ENCODE measurements at places on chromosomes 6 and 20.
A peak's percentile ranks its signal among the peaks of the same experiment; 100 is the strongest.

DNA sequence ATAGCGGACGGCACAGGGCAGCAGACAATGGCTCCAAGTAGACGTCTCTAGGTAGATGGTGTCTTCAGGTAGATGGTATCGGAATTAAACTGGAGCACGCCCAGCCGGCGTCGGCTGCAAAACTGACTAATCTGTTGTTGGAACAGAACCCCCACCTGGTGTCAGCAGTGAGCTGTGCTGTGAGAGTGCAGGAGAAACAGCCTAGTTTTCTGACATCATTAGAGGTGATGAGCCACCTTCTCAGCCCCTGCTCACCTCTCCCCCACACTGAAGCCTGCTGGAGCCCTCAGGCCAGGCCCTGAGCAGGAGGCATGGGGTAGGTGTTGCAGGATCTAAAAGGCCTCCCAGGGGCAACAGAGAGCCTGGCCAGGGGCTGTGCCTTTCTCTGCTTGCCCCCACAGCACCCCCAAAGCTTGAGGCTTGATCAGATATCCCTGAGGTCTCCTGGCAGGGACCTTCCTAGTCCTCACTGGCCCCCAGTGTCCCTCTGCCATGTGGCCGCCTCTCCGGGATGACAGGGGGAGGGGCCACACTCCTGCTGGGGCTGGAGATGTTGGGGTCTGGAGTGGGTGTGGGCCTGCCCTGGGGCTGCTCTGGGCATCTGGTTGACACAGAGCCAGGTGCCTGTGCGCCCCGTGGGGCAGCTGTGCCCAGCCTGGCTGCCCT lies 6.9 kb upstream of the HELZ2 start:
- no peak for DNase-seq

GRCh38 chr6:91029211-91029610 lies 442.3 kb upstream of the MAP3K7 start:
- DNase-seq, result no peak

GRCh38 chr20:62413896-62414481 lies 6.9 kb upstream of the CABLES2 start:
- no peak for DNase-seq

DNA sequence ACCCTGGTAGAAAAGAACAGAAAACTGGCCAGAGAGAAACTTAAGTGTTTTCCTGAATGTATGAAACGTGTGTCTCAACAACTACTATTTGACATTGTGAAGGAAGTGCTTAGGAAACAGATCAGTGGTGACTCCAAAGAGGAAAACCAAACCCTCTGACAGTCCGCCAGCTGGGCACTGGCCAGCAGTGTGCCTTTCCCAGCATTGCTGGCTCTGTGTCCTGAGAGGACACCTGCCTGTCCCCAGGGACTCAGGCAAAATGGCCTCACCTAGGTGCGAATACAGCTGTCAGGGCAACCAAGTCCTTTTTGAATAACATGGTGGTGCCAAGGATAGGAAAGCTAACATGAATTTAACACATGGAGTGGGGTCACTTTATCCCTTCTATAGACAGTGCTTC lies 72.5 kb downstream of the NDUFAF5 start:
- DNase-seq, result no peak

DNA sequence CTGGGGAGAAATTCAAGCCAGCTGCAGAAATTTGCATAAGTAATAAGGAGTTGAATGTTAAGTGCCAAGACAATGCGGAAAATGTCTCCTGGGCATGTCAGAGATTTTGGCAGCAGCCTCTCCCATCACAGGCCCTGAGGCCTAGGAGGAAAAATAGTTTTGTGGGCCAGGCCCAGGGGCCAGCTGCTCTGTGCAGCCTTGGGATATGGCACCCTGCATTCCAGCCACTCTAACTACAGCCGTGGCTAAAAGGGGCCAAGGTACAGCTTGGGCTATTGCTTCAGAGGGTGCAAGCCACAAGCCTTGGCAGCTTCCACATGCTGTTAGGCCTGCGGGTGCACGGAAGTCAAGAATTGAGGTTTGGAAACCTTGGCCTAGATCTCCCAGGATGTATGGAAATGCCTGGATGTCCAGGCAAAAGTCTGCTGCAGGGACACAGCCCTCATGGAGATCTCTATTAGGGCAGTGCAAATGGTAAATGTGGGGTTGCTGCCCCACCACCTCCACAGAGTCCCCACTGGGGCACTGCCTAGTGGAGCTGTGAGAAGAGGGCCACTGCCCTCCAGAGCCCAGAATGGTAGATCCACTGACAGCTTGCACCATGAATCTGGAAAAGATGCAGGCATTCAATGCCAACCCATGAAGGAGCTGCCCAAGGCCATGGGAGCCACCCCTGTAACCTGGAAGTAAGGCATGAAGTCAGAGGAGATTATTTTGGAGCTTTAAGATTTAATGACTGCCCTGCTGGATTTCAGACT lies 126.5 kb downstream of the DTNBP1 start:
- no peak for DNase-seq

DNA sequence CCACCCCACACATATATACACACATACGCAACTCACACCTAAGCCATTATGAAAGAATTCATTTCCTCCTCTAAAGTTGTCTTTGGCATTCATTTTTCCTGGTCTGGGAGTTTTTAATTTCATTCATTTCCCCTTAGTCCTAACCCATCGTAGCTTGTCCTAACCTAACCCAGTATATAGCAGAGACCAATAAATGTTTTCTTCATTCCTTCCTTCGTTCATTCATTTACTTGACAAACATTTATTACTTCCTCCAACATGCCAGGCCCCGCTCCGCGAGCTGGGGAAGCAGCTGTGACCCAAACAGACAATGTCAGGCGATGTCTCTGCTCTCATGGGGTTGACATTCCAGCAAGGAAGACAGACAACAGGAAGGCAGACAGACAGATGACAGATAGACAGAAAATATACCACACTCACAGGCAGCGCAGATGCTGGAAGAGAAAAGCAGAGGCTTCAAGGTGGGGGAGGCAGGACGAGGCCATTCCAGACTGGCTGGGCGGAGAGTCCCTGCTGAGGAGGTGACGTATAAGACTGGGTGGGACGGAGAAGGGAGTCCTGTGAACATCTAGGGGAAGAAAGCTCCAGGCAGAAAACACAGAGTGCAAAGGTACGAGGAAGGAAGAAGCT lies 33.7 kb upstream of the SIRPA start:
- no peak for DNase-seq

- DNase-seq, result no peak
These were observed 41.0 kb upstream of the GCNT2 start for GRCh38 chr6:10479939-10480700.

GRCh38 chr20:10490706-10491105 lies 55.6 kb downstream of the SLX4IP start:
- DNase-seq, result no peak

DNA sequence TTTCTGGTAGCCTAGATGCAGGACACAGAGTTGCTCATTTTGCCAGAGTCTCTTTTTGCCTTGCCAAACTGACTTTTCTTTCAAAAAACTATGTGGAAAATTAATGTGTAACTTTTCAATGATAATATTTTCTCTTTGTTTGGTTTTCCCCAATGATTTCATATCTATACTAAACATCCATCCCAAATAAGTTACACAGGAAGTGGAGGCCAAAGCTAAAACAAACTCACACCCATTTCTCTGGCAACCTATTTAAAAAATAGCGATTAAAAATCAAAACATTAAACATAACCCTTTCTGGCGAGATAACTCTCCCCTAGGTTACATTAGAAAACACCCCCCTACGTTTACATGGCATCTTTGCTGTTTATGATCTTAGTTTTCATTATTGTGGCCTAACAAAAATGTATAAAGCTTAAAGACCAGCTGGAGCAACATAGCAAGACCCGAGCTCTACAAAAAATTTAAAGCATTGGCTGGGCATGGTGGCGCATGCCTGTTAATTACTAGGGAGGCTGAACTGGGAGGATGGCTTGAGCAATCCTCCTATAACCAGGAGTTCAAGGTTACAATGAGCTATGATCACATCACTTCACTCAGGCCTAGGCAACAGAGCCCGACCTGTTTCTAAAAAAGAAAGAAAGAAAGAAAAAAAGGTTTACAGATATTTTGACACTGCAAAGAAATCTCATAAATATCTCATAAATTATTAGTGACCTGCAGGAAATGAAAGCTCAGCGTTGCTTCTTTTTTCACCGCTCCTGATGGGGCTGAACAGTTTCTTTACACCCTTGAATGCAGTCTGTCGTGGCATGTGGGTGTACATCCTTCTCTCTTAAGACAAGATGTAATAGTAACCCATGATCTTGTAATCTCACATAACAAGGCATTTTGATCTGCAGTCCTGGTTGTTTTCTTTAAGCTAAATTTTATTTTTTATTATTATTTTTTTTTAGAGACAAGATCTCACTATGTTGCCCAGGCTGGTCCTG lies 32.8 kb upstream of the CEP85L start:
- no peak for DNase-seq

DNA sequence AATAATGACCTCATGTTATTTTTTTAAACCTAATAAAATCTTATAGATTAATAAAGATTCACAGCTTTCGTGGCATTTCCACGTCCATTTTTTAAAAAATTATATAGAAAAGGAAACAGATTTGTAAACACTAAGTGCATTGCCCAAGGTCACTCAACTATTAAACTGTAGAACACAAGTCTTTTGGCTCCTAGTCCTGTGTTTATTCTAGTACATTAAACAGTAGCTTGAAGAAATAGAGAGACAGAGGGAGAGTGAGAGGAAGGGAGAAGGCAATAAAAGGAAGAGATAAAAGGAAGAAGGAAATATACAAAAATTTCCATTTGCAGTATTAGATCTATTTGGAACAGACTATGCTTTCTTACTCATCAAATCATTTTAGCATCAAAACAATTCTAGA lies 586.7 kb upstream of the CITED2 start:
- no peak for DNase-seq

DNA sequence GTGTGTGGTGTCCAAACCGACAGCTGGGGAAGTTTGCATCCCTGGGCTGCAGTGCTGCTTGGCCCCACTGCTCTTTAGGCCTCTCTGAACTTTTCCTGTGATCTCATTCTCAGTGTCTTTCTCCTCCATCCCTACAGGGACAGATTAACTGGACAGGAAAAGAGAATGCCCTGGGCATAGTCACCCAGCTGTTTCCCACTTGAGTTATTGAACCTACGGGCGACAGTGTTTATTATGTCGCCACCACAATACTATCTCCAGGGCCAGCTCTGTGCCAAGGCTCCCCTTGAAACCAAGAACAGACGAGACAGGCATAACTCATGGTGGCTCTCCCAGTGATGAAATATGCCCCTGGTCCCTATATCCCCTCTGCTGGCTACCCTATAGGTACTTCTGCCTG lies 147.8 kb upstream of the EPHA7 start:
- DNase-seq, result no peak

DNA sequence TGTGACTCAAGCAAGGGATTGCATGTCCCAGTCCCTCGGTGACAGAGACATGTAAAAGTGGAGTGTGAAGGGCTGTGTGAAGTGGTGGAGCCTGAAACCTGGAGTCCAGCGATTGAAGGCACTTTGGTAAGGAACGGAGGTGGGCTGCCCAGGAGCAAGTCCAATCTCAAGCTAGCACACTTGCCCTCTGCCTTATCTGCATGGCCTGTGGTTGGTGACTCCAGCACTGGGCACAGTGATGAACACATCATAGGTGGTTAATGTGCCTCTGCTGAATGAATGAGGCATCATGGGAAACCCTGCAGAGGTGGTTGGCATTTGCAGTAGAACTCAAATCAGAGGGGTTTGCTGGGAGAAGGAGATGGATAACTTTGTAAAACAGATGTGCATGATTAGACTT lies 14.9 kb upstream of the ULBP3 start:
- peak; percentile 65 for DNase-seq

DNA sequence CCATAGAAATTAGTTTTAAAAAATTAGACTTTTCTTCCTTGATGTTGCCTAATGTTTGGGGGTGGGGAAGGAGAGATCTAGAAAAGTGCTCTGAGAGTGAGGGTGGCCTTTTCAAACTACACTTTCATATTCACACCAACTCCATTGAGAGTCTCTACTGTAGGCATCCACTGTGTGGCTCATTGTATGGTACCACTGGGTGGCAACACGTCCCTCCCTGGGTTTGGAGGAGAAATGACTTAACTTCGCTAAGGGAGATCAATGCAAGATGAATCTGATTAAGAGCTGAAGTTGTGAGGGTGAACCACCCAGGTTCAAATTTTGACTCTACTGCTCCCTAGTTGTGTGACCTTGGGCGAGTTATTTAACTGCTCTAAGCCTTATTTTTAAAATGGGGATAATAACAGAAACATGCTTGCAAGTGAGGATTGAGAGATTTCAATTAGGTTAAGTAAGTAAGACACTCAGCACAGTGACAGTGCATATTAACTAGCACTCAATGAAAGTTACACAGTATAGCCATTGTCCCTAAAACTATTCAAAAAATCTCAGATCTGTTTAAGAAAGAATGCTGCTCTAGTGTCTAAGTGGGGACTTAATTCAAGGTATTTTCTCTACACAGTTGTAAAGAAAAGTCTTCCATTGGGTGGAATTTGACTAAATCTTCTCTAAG lies 193.5 kb upstream of the CNR1 start:
- DNase-seq, result no peak

DNA sequence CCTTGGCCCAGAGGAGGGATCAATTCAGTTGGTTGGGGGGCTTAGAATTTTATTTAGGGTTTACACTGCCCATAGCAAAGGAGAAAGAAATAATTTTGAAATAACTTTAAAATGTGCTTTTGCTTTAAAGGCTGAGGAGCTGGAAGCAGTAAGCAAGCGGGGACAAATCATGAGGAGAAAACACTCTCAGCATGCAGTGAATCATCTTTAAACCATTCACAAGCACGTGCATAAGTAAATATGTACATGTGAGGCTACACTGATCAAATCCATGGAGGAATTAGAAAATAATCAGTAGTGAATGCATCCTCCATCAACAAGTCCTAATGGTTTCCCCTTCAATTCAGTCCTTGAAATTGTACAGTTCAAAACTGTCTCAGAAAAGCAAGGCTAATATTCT lies 181.0 kb downstream of the MTFR2 start:
- DNase-seq, result no peak

- DNase-seq, result no peak
These were observed 161.6 kb downstream of the SMOC2 start for GRCh38 chr6:168602576-168602975.

- no peak for DNase-seq
These were observed 107.6 kb upstream of the SGK1 start for GRCh38 chr6:134425513-134425912.

DNA sequence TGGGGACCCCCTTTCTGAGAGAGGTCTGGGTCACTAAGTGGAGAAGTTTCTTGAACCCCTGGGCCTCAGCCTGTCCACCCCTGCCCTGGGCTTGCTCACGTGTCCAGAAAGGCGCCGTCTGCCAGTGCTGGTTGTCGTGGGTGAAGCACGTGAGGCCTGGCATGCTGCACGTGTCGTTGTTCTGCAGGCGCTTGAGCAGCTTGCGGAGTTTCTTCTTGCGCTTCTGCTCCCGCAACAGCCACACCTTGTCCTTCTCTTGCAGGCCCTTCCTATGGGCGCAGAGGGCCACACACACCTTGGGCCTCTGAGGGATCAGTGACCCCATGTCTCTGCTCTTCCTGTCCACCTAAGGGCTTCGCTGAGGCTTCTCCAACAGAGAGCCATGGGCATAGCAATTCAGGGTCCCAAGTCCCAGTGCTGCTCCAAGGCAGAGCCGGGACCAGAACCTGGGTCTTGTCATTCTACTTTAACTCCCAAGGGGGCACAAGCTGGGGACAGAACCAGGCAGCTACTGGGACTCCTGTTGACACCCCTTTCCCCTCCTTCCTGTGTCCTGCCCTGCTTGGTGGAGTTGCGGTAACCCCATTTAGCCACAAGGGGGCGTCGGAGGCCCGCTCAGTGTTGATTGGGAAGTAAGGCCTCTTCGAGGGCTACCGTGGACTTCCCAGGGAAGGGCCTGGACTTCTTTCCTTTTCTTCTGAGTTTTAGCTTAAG lies 121.8 kb downstream of the SULF2 start:
- peak; percentile 91 for DNase-seq
